Mucosa of descending colon (tissue), 3 donors: ENCODE measurements at places on chromosomes 4 and X.

- no peak for DNase-seq
Observed at GRCh38 chr4:76059750-76060149, 14.8 kb upstream of the ART3 start.

- no peak for DNase-seq
Observed at GRCh38 chrX:10667143-10667542, 46.8 kb upstream of the MID1 start.

- DNase-seq, result no peak
Observed at GRCh38 chrX:27680726-27681125, 90.6 kb downstream of the DCAF8L2 start.

DNA sequence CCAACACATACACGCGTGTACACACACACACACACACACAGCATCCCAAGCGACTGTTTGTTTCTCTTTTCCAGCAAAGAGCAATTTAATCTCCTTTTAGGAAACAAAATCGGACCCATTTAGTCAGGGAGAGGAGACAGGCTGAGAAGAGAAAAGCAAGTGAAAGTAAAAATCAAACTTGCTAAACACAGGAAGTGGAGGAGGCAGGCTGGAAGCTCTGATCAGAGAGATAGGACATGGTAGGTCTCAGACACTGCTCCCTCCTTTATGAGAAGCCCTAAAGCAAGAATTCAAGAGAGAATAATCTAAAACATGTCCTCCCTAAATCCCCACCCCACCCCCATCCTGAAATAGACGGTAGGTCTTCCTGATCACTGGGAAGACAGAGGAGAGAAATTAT, 62.3 kb downstream of the GPC3 start:
- no peak for DNase-seq

GRCh38 chr4:67581913-67582312, 23.4 kb downstream of the STAP1 start:
- DNase-seq, result no peak

GRCh38 chrX:70301716-70302115, 11.8 kb downstream of the KIF4A start:
- no peak for DNase-seq

DNA sequence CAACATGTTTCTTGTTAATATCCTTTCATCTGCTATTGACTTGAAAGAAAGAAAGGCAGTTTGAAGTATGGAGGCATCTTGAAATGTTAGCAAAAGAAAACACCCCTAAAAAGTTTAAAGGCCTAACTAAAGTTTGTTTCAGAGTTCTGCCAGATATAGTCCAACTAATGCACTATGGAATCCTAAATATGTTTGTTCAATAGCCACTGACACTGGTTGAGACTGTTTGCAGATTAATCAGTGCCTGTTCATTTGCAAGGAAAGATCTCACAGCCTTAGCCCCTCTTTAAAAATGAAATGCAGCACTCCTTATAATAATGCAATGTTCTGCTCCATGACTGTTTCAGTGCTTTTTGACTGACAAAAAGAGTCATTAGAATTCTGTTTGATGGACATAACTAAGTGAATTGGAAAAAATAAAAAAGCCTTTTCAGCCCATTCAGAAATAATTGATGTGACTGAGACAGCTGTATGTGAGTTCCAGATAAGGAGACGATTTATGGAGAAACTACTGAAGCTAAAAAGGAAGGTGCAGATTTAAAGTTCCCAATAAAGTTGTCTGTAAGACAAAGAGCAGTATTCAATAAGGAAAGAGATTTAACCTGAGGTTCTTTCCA, 192.0 kb downstream of the PCDH7 start:
- DNase-seq, result no peak

GRCh38 chr4:142095886-142096605, 459.7 kb downstream of the IL15 start:
- no peak for DNase-seq

- no peak for DNase-seq
Observed at GRCh38 chr4:184401397-184402171, 72.8 kb downstream of the IRF2 start.

GRCh38 chr4:40718586-40718985, 31.2 kb upstream of the NSUN7 start:
- peak; percentile 82 for DNase-seq

GRCh38 chr4:14893713-14894112, 108.6 kb upstream of the CPEB2 start:
- no peak for DNase-seq

- DNase-seq, result no peak
Observed at GRCh38 chr4:153798420-153798819, 9.5 kb upstream of the SFRP2 start.

DNA sequence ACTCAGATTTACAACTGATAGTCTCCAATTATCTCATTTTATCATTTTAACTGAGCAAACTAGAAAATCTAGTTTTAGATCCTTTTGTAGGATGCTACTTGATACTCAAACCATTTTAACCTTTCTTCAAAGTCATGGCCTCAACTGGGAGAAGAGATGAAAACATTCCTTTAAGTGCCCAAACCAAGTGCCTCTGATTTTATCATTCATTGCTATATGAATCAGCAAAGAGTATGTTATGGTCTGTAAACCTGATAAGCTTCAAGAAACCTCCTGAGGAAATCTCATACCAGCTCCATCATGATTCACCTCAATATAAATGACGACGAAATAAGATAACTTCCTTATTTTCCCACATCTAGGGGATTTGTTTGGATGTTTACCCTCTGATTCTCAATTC, 119.9 kb downstream of the FAM13A start:
- no peak for DNase-seq

DNA sequence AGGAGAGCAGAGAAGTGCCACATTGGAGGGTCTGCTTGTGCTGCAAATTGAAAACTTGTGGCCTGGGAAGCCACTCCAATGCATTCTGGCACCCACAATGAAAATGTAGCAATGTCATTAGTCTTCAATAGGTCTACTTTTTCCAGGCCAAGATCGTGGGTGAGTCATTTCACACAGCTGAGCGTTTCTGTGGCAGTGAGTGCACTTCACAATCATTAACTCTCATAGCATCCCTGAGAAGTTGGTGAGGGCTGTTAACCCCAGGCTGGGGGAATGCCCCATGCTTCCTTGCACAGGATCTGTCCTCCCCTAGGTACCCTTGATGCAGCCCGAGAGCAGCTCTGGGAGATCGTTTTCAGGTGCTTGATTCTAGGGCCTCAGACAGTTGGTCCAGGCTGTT, 196.8 kb upstream of the ATP6AP2 start:
- DNase-seq, result no peak

DNA sequence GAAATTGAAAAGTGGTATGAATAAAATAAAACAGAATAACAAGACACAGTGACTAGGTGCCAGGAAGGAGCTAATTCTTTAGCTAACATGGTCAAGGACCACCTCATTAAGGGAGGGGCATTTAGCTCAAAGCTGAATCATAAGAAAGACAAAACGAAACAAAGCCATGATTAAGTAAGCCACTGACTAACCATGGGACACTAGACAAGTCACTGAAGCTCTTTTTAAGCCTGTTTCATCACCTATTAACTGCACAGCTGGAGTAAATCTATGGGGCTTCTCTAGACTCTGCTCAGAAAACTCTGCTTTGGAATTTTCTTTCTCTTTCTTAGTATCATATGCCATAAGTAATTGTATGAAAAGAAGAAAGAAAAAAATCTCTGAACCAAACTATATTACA, 49.8 kb upstream of the C1QTNF7 start:
- DNase-seq, result no peak

- DNase-seq, result no peak
Observed at GRCh38 chr4:84870398-84871163, 95.9 kb downstream of the WDFY3 start.

- DNase-seq, result no peak
Observed at GRCh38 chrX:122500556-122500955, 683.5 kb upstream of the GRIA3 start.

GRCh38 chrX:5907207-5907606, 321.5 kb downstream of the NLGN4X start:
- no peak for DNase-seq

DNA sequence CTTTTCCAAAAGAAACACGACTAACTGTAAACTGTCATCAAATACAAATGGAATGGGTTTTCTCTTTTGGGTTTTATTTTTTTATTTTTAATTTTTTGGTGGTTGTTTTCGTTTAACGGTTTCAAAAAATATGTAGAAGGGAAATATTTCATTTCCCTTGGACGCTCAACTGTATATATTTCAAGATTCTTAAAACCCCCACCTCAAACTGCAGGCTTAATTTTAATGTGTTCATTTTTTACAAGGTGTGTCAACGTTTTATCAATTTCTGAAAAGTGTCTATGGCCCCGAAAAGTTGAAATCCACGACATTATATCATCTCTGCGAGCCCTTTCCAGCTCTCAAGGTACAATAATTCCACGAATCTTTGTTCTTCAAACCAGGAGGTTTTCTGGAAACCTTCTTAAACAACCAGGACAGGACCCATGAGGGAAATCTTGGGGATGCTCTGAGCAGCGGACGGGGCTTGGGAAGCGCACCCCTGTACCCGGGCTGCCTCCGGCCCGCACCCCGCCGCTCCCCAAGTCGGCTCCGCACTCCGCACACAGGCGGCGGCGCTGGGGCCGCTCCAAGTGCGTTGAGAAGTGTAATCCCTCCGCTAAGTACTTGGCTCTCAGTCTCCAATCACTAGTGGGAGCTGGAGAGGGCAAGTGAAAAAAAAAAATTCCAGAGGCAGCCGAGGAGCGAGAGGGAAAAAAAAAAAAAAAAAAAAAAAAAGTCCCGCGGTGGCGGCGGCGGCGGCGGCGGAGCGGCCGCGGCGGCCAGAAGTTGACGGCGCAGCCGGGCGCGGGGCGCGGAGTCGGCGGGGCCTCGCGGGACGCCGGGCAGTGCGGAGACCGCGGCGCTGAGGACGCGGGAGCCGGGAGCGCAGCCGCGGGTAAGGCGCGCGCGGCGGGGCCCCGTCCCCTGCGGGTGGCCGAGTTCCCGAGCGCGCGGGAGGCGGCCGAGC, at the start of gene BMPR1B:
BMPR1B (plus strand) TSS at position 764 of the 949 bp plus-strand sequence. CDS start 346,470 bp downstream, outside the sequence.
- DNase-seq, result no peak

GRCh38 chr4:32560306-32560705, 1840.1 kb downstream of the PCDH7 start:
- DNase-seq, result no peak

GRCh38 chr4:8332038-8332857, 62.7 kb downstream of the HTRA3 start:
- no peak for DNase-seq

DNA sequence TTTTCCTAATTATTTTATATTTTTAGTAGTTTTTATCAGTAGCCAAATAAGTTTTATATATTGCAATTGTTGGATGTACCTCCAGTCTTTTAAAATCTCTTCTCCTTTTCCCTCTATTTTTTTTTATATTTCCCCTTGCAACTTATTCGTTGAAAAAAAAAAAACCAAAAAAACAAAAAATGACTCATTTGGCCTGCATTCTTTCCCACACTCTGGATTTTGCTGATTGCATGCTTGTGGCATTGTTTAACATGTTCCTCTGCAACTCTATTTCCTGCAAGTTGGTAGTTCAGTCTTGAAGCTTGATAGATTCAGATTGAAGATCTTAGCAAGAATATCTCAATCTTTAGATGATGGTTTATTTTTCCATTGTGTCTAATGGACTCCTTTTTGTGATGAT, 260.6 kb upstream of the BOD1L1 start:
- DNase-seq, result no peak

DNA sequence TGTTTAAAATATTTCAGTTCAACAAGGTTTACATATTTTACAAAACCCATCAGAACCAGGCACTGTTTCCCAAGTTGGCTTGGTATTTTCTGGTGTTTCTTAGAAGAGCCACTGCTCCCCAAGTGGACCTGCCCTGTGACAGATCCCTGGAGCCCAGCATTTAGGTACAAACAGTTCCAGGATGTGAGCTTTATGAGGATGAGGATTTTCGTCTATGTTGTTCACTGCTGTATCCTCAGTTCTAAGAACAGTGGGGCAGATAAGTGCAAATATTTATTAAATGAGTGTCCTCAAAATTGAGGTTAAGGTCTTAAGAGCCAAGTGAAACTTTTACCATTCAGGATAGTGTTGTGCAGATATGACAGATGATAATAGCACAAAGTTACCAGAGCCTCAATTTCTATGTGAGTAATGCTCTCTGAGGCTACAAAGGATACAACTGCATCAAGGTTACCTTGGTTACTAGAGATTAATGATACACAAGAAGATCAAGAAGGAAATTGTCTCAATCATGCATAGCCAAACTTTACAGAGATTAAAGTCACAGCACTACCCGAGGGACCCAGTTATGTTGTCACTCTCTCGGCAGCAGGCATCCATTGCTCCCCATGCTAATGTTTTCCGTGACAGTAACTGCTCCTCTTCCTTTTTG, 37.5 kb downstream of the ANXA3 start:
- DNase-seq, result no peak

DNA sequence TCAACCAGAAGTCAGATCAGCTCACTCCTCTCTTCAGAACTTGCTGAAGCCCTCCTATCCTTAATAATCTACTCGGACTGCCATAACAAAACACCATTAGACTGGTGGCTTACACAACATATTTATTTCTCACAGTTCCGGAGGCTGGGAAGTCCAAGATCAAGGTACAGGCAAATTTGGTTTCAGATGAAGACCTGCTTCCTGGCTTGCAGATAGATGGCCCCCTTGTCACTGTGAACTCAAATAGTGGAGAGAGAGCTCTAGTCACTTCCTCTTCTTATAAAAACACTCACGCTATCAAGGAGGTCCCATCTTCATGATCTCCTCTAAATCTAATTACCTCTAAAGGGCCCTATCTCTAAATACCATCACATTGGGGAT, 125.1 kb downstream of the CAMK2D start:
- no peak for DNase-seq

DNA sequence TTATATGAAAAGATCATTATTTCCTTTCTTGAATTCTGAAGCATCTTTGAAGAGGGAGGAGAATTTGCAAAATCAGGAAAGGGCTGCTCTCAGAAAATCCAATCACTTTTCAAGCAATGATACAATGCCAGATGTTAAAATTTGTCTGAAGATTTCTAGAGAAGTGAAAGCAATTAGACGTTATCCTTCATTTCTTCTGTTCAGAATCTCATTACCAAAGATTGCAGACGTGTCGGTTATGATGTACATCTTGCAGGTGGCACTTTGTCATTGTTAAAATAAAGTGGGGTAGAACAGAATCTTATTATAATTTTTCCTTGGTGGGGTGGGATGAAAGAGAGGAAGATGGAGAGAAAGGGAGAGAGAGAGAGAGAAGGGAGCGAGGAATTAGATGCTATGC, 296.4 kb upstream of the STS start:
- DNase-seq, result no peak

GRCh38 chr4:1072830-1073446, 40.4 kb downstream of the RNF212 start:
- DNase-seq, result no peak

- DNase-seq, result no peak
Observed at GRCh38 chrX:10089378-10089795, 67.4 kb upstream of the CLCN4 start.

DNA sequence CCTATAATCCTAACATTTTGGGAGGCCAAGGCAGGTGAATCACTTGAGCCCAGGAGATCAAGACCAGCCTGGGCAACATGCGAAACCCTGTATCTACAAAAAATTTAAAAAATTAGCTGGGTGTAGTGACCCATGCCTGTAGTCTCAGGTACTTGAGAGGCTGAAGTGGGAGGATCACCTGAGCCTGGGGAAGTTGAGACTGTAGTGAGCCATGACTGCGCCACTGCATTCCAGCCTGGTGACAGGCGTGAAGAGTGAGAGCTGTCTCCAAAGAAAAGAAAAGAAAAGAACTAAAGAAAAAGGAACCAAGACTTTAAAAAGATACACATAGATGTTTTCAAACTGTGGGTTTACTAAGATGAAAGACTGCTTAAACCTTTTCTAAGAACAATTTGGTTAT, 129.0 kb downstream of the SPCS3 start:
- no peak for DNase-seq
